Cardiac septum (tissue), 1 donor: ENCODE measurements at places on chromosomes 4 and X. TPM values are rescaled to one million over a fixed set of nuclear protein-coding genes. Genes with fewer than 3 reads are reported as not detected.

DNA sequence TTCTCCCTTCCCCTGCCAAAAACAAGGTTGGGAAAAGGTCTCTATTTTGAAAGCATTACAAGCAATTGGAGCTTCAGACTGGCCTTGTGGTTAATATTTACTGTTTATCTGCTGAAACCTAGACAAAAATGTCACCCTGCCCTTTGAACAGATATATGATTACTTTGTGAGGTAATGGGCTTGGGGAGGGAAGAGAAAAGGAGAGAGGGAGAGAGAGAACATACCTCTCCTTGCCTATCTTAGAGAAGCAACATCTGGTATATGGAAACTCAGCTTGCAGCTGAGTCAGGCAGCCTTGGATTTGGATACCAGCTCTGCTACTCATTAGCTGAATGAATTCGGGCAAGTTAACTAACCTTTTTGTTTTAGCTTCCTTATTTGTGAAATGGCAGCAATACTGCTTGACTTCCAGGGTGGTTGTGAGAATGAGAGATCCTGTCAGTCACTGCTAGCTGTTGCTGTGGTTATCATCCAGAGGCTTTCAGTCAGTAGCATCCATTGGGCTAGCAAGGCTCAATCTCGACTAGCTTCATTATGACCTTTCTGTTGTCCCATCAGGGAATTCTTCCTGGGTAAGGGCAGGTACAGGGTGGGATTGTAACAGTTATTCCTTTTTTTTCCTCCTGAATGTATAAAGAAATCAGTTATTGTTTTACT lies 41.1 kb downstream of the ZFX start:
- DNase-seq = no peak

- no peak for DNase-seq
These were observed 433.9 kb upstream of the ATOH1 start for GRCh38 chr4:93394545-93395081.

DNA sequence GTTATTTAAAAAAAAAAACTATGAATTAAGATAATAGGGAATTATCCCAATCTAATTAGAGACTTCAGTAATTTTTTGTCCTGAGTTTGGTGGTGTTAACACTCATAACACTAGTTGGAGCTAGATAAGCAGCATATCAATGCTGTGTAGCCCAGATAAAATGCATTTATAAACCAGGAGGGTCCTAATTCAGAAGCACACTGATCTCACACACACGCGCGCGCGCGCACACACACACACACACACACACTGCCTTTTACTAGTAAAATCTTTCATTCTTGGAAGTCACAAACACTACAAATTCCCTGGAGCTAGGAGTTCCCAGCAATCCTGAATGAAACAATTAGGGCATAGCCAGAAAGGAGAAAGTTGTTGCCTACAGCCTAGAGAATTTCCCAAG lies 3.2 kb downstream of the UNC5C start:
- no peak for DNase-seq

CLCN4 gene
- total RNA-seq = 23.4 TPM
